ENCODE measurements at places on chromosomes 16 and 17.

DNA sequence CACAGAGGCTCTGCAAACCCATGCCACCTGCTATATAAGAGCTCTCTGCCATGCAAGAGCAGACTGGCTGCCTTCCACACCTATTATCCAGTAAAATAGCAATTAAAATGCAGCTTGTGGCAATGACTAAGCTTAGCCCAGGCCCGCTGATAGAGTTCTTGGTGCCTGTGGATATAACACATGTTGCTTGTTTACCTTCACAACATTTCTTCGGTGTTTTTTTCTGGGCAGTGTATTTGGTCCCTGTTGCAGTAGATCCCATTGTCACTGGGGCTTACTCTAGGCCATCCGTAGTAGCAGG, 63.5 kb downstream of the SPECC1 start:
- DNase-seq: no peak

GRCh38 chr16:51095084-51095881, 55.8 kb downstream of the SALL1 start:
- no peak for DNase-seq

GRCh38 chr17:80751070-80751945, 206.7 kb downstream of the RPTOR start:
- no peak for DNase-seq

DNA sequence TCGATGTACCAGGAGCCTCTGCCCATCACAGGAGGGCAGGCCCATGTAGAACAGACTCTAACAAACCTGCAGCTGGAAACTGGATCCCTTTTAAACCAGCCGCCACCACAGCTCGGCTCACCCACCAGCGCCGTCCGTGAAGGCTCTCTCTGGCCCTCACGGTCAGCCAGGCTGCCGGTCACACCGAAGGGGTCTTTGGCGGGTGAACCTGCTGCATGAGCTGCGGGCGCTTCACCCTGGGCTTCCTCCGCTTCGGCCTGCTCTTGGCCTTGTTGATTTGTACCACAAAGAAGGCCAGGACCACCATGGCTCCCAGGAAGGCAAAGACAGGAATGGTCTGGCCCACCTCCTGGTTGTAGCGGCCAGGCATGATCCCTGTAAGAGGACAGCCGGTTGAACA, 11.7 kb upstream of the SLC38A8 start:
- DNase-seq: no peak

GRCh38 chr17:3888343-3889171, 4.3 kb downstream of the CAMKK1 start:
- DNase-seq: no peak

DNA sequence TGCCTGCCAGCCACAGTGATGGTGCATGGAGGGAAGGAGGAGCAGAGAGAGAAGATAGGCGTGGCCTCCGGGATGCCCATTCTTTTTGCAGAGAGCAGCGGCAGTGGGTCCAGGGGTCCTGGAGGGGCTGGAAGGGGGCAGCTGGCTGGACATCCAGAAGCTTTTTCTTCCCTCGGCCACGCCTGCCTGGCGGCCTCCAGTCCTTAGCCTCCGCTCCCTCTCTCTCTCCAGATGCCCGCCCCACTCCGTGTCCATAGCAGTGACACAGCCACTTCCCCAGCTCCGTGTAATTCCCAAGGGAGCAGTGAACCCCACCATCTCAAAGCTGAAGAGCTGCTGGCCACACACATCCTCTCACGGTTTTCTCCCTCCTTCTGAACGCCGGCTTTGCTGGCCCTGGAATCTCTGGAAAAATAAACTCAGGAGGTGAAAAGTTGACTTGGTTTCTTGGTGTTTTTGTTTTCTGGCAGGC, 26.3 kb upstream of the CDC42EP4 start:
- DNase-seq: no peak

DNA sequence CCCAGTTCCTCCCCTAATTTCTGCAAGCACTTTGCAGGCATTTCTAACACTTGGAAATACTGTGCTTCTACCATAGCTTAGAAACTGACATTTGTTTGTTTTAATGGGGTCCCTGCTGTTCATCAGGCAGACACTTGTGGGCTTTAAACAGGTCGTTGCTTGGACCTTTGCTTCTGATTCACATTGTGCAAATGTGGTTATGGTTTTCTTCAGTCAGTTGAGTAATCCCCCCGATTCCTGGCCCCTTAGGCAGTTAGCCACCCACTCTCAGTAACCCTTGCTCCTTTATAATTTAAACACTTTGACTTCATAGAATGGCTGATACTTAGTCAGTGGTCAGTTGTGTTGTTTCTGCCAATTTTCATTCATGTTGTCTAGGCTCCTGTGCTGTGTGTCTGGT, 39.4 kb downstream of the SLC47A1 start:
- no peak for DNase-seq

DNA sequence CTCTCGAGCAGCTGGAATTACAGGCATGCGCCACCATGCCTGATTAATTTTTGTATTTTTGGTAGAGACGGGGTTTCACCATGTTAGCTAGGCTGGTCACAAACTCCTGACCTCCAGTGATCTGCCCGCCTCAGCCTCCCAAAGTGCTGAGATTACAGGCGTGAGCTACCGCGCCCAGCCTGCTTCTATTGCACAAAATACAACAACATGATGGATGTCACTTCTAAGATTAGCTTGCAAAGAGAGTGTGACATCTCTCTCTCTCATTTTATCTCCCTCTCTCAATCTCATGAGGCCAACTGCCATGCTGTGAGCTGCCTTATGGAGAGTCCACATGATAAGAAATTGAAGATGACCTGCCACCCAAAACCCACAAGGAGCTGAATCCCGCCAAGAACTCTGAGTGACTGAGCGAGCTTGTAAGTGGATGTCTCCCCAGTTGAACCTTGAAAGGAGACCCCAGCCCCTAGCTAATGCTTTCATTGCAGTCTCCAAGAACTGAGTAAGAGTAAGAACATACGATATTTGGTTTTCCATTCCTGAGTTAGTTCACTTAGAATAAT, 458.5 kb downstream of the RBFOX1 start:
- no peak for DNase-seq

DNA sequence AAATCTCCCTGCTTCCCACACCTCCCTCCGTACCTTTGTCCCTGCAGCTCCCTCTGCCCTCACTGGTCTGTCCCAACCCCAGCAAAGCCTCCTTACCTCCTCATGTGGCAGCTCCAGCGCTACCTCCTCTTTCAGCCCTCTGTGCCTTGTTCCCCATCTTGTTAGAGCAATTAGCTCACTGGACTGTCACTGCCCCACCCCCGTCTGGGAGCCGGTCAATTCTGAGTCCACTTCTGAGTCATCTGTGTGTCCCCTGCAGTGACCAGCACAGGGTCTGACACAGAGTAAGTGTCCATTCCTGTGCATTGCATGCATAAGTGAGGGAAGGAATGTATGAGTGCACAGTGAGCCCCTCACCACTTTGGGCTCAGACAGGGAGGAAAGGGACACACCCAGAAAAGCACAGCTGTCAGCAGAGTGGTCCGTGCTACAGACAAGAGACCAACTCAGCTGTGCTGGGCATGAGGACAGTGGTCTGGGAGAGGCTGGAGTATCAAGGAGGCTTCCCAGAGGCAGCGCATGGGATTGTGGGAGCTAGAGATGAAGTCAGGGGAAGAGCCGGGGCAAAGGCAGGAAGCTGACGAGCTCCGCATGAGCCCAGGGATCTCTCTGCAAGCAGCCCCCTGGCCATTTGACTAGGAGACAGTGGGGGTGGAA, 45.9 kb downstream of the PITPNM3 start:
- no peak for DNase-seq

Measured in progenitor cell of endocrine pancreas (in vitro differentiated cells).